ENCODE measurements at places on chromosomes 1 and 21.

DNA sequence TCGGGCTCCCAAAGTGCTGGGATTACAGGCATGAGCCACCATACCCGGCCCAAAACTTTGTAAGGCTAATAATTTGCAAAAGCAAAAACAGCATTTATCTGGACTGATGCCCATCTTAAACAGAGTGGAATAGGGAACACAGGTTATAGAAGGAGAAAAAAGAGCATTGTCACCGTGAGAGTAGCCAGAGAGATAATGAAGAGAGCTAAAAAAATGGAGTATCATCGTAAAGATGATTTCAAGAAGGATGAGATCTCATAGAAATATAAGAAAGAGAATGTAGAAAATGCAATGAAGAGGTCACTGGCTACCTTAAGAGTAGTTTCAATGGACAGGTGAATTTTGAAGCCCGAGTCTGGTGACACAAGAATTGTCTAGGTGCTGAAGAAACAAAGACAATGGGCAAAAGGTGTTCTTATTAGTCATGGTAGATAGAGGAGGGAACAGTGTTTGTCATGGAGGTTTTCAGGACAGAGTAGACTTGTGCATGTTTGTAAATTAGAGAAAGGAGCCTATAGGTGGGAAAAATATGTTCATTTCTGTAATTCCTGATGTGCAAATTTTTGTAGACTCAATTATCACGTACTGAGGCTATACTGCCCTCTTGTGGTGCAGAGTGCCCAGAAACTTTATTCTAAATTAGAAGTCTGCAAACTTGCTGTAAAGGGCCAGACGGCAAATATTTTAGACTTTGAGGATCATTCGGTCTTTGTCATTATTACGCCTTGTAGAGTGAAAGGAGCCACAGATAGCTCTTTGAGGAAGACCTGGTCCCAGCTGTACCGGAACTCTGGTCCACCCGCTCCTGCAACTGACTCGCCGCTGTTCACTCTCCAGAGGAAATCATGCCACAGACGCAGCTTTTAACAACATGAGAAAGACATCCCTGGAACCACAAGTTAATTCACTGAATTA lies 8.1 kb upstream of the TMEM183A start:
- DNase-seq, result no peak

DNA sequence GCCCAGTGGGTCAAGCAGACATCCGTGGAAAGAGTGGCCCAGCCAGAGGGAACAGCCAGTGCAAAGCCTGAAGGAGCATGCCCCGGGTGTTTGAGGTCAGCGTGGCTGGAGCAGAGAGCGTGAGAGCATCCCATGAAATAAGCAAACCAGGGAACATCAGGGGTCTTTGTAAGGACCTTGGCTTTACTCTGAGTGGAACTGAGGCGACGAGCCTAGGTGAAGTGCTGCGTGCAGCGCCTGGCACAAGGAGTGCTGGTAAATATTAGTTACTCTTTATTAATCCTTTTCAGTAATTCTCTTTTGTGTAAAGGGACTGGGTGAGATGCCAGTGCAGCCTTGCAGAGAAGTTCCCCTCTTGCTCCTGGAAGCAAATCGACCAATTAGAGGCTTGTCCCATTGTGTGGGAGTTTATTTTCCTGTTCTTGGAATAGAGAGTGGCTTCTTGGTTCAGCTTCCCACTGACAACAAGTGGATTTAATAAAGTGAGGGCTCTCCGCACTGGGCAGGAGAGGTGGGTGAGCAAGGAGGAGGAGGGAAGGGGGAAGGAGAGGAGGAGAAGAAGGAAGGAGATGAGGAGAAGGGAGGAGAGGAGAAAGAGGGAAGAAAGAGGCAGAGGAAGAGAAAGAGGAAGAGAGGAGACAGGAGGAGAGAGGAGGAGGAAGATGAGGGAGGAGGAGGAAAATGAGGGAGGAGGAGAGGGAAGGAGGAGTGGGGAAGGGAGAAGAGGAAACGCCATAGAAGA lies 37.6 kb upstream of the DISP3 start:
- DNase-seq, result no peak

DNA sequence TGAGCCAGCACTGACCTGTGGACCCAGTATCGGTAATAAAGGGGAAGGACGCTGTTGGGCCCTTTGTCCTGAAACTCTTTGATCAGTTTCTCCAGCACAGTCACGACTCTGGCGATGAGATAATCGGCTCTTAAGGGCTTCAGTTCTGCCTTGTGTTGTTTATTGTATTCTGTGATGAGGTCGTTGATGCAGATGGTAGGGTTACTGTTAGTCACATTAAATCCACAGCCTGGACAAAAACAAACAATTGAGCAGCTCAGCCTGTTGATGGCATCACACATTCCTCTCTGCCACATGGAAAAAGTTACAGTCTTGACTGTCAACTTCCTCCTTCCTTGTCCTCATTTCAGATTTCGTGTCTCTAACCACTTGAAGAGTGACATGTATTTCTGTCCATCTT lies 57.6 kb downstream of the SIM2 start:
- DNase-seq, result no peak

DNA sequence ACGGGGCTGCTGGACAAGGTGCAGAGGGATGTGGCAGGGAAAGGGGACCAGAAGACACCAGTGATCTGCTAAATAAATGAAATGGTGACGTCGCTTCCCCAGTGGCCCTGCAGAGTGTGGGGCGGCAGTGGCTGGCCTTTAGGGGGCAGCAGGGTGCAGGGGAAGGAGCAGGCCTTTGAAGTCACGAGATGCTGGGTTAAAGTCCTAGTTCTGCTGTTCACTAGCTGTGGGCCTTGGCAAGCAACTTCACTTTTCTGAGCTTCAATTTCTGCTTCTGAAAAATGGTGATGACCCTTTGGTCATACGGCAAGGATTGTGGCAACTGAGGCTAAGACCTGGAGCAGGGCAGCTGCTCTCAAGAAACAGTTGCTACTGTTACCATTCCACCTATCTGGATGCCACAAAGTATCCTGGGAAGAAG lies 9.2 kb upstream of the GALE start:
- no peak for DNase-seq

- no peak for DNase-seq
Measured at GRCh38 chr21:45508607-45509565, 33.4 kb downstream of the SLC19A1 start.

- DNase-seq, result no peak
Measured at GRCh38 chr1:80310703-80311245, 1304.2 kb upstream of the ADGRL4 start.

DNA sequence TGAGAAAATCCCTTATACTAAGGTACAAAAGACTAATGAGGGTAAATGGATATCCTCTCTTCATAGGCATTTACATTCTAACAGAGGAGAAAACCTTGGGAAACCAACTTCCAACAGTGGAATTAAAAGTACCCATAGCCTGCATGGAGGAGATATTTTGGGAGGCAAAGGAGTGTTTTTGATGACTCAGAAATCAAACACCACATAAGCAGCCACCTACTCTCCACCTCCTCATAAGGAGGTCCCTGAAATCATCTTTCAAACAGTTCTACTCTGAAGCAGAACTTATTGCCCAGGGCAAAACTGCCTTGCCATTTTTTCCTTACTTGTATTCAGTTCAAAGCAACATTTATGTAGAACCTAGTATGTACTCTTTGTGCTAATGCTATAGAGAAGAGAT lies 211.3 kb downstream of the KCNH1 start:
- no peak for DNase-seq

Data from AG09309 (cell line).